ENCODE measurements at places on chromosomes 3 and 15. TPM values are rescaled to one million over a fixed set of nuclear protein-coding genes. Genes with fewer than 3 reads are reported as not detected.
A peak's percentile ranks its signal among the peaks of the same experiment; 100 is the strongest.

GRCh38 chr3:196843435-196844110 is 24.1 kb upstream of the SENP5 start:
- DNase-seq, result no peak

DNA sequence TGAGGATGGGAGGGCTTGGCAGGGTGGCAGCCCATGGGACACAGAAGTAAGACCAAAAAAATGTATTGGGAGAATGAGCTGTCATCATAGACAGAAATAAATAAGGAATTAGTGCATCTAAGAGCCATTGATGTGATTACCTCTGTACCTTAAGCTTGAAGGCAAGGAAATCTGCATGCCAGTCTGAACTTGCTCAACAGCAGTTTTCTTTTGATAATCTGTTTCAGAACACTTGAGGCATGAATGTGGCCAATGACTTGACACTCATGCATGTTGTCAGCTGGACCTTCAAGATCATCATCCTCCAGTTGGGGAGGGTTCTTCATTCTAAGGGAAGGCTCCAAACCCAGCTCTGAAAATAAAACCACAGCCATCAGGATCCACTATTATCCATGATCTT is 148.5 kb downstream of the DCLK3 start:
- no peak for DNase-seq

DNA sequence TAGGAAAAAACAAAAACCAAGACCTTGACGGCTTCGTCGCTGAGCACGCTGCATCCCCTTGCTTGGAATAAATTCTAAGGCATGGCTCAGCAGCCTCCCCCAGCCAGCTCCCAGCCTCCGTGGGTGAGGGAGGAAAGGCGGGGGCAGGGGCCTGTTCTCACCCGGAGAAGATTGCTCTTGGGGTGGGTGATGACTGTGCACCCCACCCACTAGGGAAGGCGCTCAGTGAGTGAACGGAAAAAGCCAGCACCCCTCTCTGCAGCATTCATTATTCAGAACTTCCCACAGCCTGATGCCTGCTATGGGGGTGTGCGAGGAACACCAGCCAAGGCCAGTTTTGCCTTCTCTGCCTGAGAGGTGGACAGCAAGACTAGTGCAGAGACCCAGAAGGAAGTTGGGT is 19.3 kb upstream of the NTRK3 start:
- DNase-seq, result no peak

GRCh38 chr3:146543461-146544001 is 876 bp downstream of the PLSCR1 start:
- no peak for DNase-seq

DNA sequence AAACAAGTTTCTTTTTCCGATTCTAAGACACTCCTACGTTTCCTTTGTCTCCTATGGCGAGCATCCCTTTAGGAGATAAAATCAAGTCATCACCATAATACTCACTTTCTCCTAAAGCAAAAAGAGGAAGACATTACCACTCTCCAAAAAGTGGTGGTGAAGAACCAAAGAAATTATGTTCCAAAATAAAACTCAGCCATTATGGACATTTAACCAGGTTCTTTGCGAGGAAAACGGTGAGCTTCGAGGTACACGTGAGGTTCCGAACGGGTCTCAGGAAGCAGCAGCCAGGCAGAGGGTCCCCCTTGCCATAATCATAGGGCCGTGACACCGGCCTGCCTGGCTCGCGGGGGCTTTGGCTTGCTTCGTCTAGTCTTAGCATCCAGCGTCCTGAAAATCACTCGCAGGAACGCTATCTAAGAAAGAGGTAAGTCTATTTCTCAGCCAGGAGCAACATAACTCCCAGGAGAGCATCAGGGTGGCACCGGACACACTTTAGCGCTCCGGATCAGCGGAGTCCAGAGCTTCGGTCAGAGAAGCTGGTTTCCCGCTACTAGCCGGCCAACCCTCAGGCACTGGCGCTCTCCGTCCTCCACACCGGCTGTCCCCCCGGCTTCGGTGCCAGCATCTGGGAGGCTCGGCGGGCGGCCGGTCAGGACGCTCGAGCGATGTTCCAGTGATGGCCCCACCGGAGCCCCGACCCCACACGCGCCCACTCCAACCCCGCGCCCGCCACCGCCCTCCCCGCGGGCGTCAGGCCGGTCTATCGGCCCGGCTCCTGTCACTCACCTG is 581 bp downstream of the IP6K1 start:
- peak; percentile 55 for DNase-seq

- no peak for DNase-seq
Observed at GRCh38 chr3:170022336-170022735, 15.5 kb upstream of the GPR160 start.

The CIDEC gene
- total RNA-seq, result 127 TPM

The CHRD gene
- total RNA-seq, result 7.2 TPM

The PLA1A gene
- total RNA-seq, result 1.5 TPM

The UBAP1L gene
- 2.9 TPM for total RNA-seq

The CYP1A1 gene
- 0.16 TPM for total RNA-seq

The COL7A1 gene
- total RNA-seq, result 5.2 TPM

The STAB1 gene
- 169 TPM for total RNA-seq
